Urinary bladder (tissue), 4 donors: ENCODE measurements at places on chromosomes 3 and 15. TPM values are rescaled to one million over a fixed set of nuclear protein-coding genes. Genes with fewer than 3 reads are reported as not detected.

The UBA5 gene
- 57.9 TPM for total RNA-seq

The PIF1 gene
- 4.1 TPM for total RNA-seq

The DCBLD2 gene
- 79.6 TPM for total RNA-seq

The GABPB1 gene
- total RNA-seq: 47.2 TPM

The SLC2A2 gene
- total RNA-seq: not detected

The CCR1 gene
- 7.7 TPM for total RNA-seq

The DPH3 gene
- 20.9 TPM for total RNA-seq

The DAZL gene
- total RNA-seq: not detected

The FAIM gene
- 23.1 TPM for total RNA-seq

The TNFAIP8L3 gene
- 9.7 TPM for total RNA-seq

The SCAANT1 gene
- total RNA-seq: not detected

The FGD5 gene
- total RNA-seq: 25.7 TPM

The POTEB gene
- total RNA-seq: not detected

The BTLA gene
- total RNA-seq: 2.2 TPM

The BHLHE40 gene
- total RNA-seq: 35.7 TPM

The TEX9 gene
- total RNA-seq: 17.3 TPM

The GREM1 gene
- 8.7 TPM for total RNA-seq

The BOC gene
- 53.0 TPM for total RNA-seq

The LINGO1 gene
- 1.8 TPM for total RNA-seq
